Fibroblast of skin of abdomen (primary cell): ENCODE measurements at places on chromosomes 7 and 10.
A peak's percentile ranks its signal among the peaks of the same experiment; 100 is the strongest.

DNA sequence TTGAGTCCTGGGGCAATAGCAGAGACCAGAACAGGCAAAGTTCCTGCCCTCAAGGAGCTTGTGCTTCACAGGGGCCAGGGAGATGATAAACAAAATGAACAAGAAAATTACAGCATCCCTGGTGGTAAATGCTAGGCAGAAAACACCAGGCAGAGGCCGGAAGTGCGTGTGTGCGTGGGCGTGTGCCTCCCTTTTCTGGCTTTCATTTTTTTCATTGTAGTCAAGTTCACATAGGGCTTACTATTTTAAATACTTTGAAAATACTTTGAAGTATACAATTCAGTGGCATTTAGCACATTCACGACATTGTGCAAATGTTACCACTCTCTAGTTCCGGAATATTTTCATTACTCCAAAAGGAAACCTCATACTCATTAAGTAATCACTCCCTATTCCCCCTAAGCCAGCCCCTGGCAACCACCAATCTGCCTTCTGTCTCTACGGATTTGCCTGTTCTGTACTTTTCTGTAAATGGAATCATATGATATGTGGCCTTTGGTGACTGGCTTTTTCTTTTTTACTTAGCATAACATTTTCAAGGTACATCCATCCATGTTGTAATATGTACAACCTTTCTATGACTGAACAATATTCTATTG, 88.1 kb upstream of the PDCD4 start:
- no peak for DNase-seq

DNA sequence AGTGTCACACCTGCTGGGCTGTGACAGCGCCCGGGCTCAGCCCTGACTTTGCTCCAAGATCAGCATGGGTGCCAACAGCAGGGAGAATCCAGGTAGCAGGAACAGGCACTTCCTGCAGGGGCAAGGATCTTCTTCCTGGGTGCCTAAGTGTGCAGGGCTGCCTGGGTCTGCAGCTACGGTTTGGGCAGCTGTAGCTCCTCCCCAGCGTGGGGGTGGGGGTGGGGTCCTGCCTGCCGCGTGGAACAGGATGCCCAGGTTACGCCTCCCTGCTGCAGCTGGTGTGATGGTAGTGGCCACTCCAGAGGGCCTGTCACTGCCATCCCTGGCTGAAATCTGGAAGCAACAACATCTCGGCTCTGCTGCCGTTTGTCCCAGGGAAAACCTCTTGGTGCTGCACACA, 269.3 kb downstream of the DNAJB6 start:
- no peak for DNase-seq

DNA sequence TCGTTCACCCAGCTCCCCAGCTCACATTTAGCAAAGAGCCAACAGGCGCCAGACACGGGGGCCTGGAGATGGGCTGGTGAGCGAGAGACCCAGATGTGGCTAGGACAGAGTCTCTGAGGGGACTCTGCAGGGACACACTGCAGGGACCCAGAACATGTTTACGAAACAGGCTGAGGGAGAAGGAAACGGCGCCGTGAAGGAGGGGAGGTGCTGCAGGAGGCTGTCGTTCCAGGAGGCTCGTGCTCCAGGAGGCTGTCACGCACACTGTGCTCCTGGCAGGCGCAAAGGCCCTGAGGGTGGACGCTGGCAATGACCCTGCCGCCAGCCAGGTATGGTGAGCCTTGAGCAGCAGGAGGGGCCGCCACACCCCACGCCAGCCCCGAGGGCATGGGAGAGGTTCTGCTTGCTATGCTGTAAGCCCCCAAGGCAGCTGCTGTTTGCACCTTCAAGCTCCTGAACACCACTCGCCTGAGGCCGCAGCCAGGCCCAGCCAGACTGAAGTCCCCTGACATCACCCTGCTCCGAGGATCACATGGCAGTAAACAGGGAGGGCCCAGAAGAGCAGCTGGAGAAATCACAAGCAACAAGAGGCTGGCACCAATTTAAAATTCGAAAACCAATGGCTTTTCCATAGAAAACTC, 27.3 kb downstream of the ADAP1 start:
- no peak for DNase-seq

DNA sequence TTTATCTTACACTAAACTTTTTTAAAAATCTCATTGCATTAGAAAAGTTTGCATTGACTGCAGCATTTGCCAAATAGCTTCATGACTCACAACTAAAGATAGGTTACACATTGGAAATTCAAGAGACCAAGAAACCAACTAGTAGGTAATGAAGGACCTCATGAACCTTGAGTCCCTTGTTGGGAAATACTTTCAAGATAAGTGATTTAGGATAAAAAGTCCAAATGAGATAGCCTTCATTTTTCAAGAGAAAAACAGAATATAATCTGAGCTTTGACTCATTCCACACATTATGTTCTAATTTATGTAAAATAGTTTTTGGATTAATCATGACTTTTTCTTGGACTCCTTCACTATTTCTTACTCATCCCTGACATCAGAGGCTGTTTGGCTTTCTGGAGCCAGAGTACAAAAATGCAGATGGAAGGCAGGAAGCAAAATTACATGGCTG, 13.1 kb upstream of the LIPF start:
- DNase-seq = peak; percentile 93

DNA sequence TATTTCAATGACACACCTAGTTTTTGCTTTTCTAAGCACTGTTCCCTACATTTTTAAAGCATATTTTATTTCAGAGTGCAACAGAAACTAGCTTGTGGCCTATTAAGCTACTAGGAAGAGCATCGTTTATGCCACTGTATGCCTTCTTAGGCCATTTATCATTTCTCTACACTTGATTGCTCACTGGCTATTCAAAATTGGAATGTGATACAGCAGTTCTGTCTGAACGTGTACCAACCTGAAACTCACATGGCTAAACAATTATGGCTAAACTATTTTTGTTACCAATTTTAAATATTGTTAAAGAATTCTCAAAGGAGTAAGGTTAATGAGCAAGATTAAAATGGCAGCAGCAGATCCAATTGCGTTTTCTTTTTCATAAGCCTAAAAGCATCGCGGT, 105.2 kb downstream of the GSAP start:
- no peak for DNase-seq

- DNase-seq = no peak
Observed at GRCh38 chr10:101319241-101319915, 34.6 kb upstream of the BTRC start.

DNA sequence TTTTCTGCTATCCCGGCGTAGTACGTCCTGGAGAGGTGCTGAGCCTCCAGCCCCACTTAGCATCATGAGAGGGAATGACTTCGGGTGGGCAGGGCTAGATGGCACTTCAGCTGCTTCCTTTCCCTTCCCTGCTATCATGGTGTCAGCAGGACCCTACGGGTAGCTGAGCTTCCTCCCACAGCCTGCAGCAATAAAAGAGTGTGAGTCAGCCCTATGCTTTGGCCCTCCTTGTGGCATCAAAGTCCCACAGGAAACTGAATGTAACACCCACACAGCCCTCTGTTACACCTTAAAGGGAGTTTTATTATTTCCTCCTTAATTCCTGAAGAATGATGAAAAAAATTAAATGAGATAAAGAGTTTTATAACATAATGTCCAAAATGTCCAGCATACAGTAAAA, 458.1 kb downstream of the RPS24 start:
- no peak for DNase-seq

DNA sequence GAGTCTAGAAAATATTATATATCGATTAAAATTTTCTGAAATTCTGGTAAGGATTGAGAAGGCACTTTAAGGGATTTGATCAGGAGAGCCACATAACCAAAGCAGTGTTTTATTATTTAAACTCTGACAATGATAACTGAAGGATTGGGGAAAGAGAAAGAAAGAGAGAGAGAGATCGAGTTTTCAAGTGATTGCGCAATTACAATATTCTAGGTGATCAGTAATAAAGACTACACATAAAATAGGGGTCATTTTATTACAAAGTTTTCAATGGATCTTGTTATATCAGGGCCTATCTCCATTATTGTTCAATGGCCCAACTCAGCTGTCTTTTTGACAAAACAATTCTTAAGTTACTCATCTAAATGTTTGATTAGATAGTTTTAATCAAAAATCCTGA, 541.5 kb upstream of the ZWINT start:
- no peak for DNase-seq

GRCh38 chr7:27388561-27388960, 146.0 kb downstream of the EVX1 start:
- DNase-seq = no peak

- no peak for DNase-seq
Observed at GRCh38 chr10:114683593-114683992, 25.5 kb upstream of the ABLIM1 start.

DNA sequence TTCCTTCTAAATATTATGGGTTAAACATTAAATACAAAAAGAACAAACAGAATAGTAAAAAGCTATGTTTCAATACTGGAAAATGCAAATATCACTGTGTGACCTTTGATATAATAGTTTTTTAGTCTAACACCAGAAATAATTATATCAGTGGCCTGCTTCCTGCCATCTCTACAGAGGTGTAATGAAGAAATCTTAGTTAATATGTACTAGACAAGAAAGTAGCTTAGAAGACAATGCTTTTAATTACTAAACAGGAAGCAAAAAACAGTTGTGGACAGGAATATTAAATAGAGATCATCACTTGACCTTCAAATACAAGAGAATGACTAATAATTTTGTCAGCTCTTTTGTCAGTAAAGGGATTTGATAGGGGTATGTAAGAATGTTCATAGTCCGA, 47.4 kb upstream of the LRRN3 start:
- DNase-seq = no peak

GRCh38 chr7:124101173-124101768, 68.4 kb upstream of the TMEM229A start:
- DNase-seq = no peak
